ENCODE measurements at places on chromosomes 11 and 22.
A peak's percentile ranks its signal among the peaks of the same experiment; 100 is the strongest.

DNA sequence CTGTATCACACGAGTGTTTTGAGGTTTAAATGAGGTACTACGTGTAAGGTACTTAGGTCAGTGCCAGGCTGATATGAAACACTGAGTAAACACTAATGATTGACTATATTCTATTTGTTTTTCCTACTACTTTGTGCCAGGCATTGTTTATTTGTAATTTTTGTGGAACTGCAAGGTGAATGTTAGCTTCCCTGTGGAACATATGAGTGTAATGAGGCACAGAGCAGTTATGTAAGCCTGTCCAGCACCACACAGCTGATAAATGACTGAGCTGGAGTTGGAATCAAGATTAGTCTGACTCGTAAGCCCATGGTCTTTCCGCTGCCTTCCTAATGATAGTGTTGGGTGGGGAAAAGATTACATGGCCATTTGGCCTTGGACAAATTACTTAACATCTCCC, 5.9 kb downstream of the SLC37A2 start:
- no peak for DNase-seq

GRCh38 chr22:47013861-47014635, 251.6 kb downstream of the TBC1D22A start:
- DNase-seq = no peak

- no peak for DNase-seq
Observed at GRCh38 chr22:49420651-49421050, 407.0 kb downstream of the BRD1 start.

- no peak for DNase-seq
Observed at GRCh38 chr11:70082829-70083228, 4.7 kb downstream of the ANO1 start.

DNA sequence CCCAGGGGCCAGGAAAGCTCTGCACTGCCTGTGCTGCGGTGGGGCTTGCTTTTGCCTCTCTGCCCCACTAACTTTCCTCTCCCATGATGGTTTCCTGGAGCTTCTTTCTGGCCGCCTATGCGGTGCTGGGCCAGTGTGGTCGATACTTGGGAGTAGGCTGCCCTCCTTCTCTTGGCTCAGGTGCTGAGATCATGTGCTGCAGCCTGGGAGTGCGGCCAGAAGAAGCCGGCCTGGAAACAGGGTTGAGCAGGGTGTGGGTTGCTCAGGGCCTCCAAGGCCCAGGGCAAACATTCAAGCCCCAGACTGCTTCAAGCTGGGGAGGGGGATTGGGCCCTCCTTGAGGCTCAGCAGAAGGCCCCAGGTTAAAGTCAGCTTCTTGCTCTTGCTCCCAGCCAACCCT, 125.0 kb downstream of the NTM start:
- DNase-seq = no peak

DNA sequence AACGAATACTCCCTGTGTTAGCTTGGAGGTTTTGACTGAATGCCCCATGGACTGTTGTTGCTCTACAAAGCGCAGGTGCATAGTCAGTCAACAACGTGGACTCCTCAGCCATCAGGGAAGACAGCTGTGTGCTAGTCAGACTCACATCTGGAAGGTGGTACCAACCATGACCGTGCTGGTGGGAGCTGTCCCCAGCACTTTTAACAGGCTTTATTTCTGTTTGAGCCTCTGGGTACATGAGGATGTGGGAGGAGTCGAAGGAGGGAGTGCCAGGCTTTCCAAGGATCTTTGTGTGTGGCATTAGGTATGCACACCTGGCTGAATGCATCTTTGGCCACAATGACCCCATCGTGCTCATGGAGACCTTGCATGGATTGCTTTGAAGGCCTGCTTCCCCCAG, 6.6 kb downstream of the RASSF10 start:
- no peak for DNase-seq

DNA sequence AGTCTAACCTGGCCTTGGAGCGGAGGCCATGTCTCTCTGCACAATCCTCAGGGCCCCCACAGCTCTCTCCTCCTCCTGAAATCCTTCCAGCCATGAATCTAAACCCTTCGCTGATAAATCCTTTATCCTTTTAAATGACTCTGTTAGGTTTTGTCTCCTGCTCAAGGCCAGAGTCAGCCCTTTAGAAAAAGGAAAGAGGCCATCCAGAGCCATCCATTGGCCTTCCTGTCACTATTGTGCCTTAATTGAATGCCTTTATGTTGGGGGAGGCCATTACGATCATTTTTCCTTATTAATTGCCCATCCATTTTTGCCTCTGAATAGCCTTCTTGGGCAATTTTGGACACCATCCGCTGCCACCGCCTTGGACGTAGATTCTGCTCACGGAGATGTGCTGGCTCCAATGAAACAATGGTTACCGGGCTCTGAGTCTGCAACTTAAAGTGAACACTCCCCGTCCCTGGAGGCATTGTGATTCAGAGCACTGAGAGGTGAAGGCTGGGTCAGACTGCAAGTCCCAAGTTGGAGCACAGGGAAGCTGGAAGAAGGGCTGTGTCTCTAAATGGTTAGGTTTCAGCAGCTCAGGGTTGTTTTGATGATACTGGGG, 213.0 kb upstream of the E2F8 start:
- DNase-seq = no peak

GRCh38 chr11:98056945-98057344, 963.8 kb upstream of the CNTN5 start:
- no peak for DNase-seq

DNA sequence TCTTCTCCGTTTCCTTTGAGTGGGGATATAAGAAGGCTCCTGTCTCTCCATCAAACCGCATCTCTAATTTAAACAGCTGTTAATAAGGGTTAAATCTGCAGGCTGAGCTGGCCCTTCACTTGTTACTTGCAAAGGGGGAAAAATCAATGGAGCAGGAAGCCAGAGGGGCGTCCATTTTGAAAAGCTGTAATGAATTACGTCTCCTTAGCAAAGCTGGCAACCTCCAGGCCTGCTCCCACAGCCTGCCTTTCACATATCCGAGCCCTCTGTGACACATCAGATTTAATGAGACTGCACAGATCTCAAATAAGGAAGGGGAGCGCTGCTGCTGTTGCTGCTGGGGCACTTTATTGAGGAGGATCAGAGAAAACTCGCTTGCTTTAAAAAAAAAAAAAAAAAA, 320.8 kb downstream of the BLID start:
- DNase-seq = no peak

DNA sequence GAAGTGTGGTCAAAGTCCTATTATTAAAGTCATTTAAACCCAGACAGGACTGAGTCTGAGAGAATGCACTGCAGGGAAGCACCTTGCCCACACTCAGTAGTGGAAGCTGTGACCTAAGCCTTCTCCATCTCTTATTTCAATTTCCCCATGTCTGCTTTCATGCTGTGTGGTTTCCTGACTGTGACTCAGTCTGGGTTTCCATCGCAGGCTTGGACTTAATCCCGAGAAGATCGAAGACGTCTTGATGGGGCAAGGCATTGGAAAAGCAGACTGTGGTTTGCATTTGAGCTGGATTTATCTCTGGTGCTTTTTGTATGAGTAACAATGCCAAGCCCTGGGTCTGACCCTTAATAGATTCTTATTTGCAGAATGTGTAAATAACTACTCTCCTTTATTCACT, 238.9 kb downstream of the NTM start:
- no peak for DNase-seq

- DNase-seq = no peak
Observed at GRCh38 chr11:20671856-20672546, 2.6 kb downstream of the NELL1 start.

GRCh38 chr22:41048791-41049717, 43.3 kb upstream of the EP300 start:
- no peak for DNase-seq

- no peak for DNase-seq
Observed at GRCh38 chr11:94170953-94171352, 42.3 kb downstream of the PANX1 start.

DNA sequence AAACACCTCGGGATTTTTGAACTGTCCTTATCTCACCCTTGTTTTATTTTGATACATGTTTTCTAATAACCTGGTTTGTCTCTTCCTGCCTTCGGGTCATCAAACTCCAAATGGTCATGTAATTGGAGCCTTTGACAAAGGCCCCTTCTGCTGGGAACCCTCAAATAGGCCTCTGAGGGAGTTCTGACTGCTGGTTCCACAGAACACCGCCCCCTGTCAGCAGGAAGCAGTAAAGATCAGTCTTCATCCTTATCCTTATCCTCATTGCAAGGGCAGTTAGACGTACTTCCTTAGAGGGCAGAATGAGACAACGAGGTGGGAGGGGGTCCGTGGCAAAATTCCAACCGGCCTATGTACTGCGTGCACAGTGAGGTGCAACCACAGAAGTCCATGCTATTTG, 12.1 kb downstream of the TRIM51 start:
- DNase-seq = no peak

DNA sequence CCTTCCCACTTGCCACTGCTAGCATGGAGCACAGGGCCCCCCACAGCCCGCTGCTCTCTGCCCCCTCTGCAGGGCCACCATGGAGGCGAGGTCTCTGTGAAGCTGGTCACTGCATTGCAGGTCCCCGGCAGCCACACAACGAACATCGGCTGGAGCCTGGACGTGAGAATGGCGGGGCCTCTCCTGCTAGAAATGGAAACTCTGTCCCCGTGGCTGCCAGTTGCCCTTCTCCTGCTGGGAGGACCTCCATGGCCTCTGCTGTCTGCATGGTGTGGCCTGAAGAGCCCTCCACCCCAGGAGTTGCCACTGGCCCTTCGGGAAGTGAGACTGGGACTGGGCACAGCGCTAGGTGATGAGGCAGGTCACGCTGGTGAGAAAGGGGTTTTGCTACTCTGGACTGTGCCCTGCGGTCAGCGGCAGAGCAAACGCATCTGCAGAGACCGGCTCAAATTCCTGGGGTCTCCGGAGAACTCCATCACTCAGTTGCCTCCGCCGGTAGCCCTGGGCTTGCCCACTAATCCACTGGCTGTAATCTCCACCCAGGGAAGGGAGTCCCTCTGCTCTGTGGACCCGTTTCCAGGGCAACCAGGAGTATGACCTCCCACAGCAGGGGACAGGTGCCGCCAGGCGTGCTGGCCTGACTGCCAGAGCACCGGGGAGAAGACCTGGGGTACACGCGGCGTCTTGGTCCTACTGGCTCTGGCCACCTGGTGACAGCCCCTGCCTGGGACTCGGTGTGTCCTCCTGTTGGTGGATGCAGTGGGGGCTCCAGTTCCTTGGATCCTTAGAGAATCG, 806.3 kb downstream of the BRD1 start:
- DNase-seq = peak; percentile 23

- DNase-seq = no peak
Observed at GRCh38 chr11:47061429-47062178, 115.1 kb downstream of the ARFGAP2 start.

GRCh38 chr22:25774575-25775026, 32.6 kb downstream of the MYO18B start:
- DNase-seq = no peak

GRCh38 chr22:38957046-38957770, at the start of gene APOBEC3A:
TSS of gene APOBEC3A (plus strand) at chr22:38957609. CDS start at chr22:38957692, 83 bp downstream.
- no peak for DNase-seq

GRCh38 chr22:19546680-19547079, 22.5 kb upstream of the CLDN5 start:
- DNase-seq = no peak

- no peak for DNase-seq
Observed at GRCh38 chr22:22838148-22838786, 49.3 kb upstream of the IGLL5 start.

DNA sequence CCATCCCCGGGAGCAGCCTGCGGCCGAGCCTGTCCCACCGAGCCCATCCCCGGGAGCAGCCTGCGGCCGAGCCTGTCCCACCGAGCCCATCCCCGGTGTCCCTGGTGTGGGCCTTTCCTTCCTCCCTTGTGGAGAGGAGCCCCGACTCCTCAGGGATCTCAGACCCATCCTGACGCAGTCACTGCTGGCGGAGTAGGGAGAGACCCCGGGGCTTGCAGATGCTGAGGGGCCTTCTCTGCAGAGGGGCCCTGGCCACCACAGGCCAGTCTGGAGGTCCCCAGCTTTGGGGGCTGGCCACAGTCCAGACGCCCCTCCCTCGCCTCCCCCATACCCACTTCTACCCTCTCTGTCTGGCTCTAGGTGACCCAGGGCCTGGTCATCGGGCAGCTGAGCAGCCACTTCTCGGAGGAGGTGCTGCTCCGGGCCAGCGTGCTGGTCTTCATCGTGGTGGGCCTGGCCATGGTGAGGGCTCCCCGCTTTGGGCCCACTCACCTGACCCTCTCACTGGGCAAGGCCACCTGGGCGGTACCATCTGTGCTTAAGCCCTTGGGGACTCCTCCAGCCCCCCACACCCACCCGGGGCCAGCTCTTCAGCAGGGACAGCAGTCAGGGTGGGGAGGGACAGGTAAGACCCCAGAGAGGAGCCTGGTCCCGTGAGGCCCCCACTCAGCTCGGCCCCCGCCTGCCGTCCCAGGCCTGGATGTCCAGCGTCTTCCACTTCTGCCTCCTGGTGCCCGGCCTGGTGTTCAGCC, 7.3 kb downstream of the PHLDA2 start:
- DNase-seq = no peak

DNA sequence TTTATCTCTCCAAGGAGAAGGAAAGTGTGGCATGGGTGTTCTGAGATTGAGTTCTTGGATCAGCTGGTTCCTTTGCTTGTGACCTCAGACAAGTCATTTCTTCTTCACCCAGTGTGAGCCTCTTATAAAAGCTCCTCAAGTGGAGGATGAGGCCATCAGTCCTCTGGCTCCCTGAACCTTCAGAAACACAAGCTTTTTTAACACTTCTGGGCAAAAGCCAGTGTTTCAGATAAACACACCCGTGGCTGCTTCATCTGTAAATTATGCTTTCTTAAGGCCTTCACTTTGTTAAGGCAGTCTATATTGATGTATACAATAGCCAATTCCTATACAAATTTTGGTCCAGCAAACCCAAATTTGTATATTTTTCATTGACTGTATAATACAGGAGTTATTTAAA, 179.9 kb downstream of the DBX1 start:
- no peak for DNase-seq

- DNase-seq = no peak
Observed at GRCh38 chr11:42526426-42526825, 785.4 kb upstream of the API5 start.

GRCh38 chr11:59875856-59876519, 2.6 kb upstream of the OOSP3 start:
- no peak for DNase-seq

DNA sequence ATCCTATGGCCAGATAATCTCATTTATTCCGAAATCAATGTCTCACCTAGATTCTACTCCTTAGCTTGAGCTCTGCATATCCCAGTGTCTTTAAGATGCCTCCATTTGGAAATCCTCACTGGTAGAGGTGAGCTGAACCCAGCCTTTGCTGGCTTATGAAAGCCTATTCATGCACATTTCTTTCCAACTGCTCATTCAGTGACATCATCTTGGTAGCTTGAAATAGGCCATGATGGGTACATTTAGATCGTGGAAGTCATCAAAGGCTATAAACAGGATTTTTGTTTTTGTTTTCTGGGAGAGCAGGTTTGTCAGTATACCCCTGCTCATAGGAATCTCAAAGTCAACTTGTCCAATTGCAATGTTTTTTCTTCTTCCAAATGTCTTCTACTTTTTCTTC, 6.0 kb downstream of the NXPE1 start:
- no peak for DNase-seq

- DNase-seq = no peak
Observed at GRCh38 chr11:26043665-26044064, 288.3 kb upstream of the ANO3 start.

GRCh38 chr11:102320679-102321078, 3.4 kb downstream of the BIRC3 start:
- DNase-seq = no peak

- DNase-seq = no peak
Observed at GRCh38 chr11:126890561-126890960, 110.0 kb downstream of the KIRREL3 start.

- no peak for DNase-seq
Observed at GRCh38 chr11:11380883-11381282, 27.8 kb upstream of the CSNK2A3 start.

Measured in RWPE2 (cell line).